ENCODE measurements at places on chromosomes 3 and 15. TPM values are rescaled to one million over a fixed set of nuclear protein-coding genes. Genes with fewer than 3 reads are reported as not detected.
A peak's percentile ranks its signal among the peaks of the same experiment; 100 is the strongest.

CCR9 gene
- not detected for total RNA-seq

DNA sequence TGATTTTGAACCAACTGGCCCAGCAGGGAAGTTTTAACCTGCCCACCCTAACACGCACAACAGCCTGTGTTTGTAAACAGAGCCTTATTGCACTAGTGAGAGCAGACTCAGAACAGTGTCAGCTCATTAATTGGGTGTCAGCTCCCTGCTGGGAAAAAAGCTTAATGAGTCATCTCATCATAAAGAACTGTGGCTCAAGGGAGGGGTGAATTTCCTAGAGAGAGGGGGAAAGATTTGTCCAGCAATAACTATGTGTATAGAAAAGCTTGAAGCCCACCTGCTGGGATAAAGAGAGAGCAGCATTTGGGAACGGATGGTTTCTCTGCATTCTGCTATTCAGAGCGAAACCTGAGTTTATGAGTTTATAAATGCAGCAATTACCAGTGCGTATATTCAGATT, 48.9 kb upstream of the GMNC start:
- DNase-seq = no peak
- no peaks in the 10 kb centered on the region for H3K4me1 ChIP-seq
- H3K27ac ChIP-seq = no peak overlapping the region
- H3K27me3 ChIP-seq = no peaks in the 10 kb centered on the region
- H3K36me3 ChIP-seq = no peaks in the 10 kb centered on the region

GRCh38 chr3:3665546-3665945, 133.7 kb upstream of the LRRN1 start:
- H3K4me1 ChIP-seq = peaks cover 4% of the 10 kb centered on the region
- no peaks in the 10 kb centered on the region for H3K27me3 ChIP-seq
- no peak overlapping the region for H3K4me3 ChIP-seq
- no peaks in the 10 kb centered on the region for H3K36me3 ChIP-seq
- peak overlapping the region; percentile 64 for H3K27ac ChIP-seq

AADACL2 gene
- not detected for total RNA-seq

- peaks cover 20% of the 10 kb centered on the region for H3K4me1 ChIP-seq
- H3K4me3 ChIP-seq = no peak overlapping the region
- H3K27ac ChIP-seq = peak overlapping the region; percentile 38
- H3K27me3 ChIP-seq = no peaks in the 10 kb centered on the region
- peaks cover 48% of the 10 kb centered on the region for H3K36me3 ChIP-seq
Measured at GRCh38 chr15:83030021-83030420, 18.6 kb upstream of the C15orf40 start.

CRELD1 gene
- total RNA-seq = 13.0 TPM

GRCh38 chr3:108124337-108125152, 33.7 kb upstream of the CD47 start:
- H3K27me3 ChIP-seq = no peaks in the 10 kb centered on the region
- H3K4me3 ChIP-seq = no peak overlapping the region
- H3K36me3 ChIP-seq = no peaks in the 10 kb centered on the region
- peaks cover 5% of the 10 kb centered on the region for H3K4me1 ChIP-seq

RHO gene
- not detected for total RNA-seq

GRCh38 chr3:71129611-71130431, 453.7 kb downstream of the FOXP1 start:
- H3K4me1 ChIP-seq = peaks cover 36% of the 10 kb centered on the region
- H3K27me3 ChIP-seq = no peaks in the 10 kb centered on the region
- peak overlapping the region; percentile 82 for H3K27ac ChIP-seq
- H3K4me3 ChIP-seq = peak overlapping the region; percentile 45
- no peaks in the 10 kb centered on the region for H3K36me3 ChIP-seq
